Activated CD8-positive, alpha-beta memory T cell treated with anti-CD3 and anti-CD28 coated beads for 1 hour (primary cell): ENCODE measurements at places on chromosomes 13 and 19.

DNA sequence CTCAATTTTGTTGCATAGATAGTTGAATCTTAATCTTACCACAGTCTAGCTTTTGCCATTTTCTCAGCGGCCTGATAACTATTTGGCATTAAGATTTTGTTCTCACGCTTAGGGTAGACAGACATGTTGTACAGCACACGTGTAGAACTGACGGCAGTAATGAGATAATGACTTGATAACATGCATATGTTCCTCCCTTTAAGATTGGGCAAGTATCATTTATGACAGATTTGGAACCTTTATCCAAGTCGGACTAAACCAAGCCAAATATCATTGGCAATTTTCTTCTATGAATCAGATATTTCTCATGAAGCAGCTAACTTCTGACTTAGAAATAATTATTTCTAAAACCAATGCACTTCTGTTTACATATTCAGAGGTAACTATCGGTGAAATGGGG lies 205.5 kb downstream of the NDFIP2 start:
- no peak for DNase-seq

DNA sequence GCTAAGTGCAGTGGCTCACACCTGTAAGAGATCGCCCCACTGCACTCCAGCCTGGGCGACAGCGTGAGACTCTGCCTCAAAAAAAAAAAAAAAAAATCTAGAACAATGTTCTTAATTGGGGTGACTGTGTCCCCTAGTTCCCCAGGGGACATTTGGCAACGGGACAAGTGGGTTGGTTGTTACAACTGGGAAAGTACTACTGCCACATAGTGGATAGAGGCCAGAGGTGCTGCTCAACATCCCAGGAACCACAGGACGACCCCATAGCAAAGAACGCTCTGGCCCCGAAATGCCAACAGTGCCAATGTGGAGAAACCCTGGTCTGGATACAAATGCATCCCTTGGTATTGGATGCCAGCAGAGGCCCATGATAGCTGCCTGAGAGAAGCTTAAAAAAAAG lies 11.8 kb downstream of the NLRP12 start:
- DNase-seq: no peak

- no peak for DNase-seq
Measured at GRCh38 chr19:11479090-11479897, 1.6 kb downstream of the ELAVL3 start.

DNA sequence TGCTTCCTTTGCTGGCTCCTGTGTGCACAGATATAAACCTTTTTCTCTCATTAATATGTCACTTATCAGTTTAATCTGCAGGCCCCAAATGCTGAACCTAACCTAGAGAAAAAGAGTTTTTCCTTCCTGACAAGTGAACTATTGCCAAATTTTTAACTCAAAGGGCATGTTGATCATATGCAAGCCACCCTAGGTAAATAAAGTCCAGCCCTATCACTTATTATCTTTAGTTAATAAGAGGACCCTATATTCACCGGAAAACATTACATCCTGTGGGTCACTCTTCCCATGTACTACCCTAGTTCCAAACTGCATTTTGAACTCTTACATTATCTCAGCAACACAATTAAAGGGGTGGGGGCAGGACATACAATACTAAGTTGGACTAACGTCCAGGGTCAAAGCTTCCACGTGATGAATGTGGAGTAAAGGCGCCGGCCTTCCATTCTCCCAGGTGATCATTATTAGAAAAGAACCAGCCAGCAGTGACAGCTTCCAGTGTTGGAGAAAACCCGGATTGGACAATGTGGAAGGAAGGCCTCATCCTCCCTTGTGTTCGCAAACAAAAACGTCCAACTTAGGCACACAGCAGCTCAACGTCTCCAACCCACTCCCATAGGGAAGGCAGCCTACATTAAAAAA lies 86.6 kb downstream of the STK24 start:
- DNase-seq: no peak

DNA sequence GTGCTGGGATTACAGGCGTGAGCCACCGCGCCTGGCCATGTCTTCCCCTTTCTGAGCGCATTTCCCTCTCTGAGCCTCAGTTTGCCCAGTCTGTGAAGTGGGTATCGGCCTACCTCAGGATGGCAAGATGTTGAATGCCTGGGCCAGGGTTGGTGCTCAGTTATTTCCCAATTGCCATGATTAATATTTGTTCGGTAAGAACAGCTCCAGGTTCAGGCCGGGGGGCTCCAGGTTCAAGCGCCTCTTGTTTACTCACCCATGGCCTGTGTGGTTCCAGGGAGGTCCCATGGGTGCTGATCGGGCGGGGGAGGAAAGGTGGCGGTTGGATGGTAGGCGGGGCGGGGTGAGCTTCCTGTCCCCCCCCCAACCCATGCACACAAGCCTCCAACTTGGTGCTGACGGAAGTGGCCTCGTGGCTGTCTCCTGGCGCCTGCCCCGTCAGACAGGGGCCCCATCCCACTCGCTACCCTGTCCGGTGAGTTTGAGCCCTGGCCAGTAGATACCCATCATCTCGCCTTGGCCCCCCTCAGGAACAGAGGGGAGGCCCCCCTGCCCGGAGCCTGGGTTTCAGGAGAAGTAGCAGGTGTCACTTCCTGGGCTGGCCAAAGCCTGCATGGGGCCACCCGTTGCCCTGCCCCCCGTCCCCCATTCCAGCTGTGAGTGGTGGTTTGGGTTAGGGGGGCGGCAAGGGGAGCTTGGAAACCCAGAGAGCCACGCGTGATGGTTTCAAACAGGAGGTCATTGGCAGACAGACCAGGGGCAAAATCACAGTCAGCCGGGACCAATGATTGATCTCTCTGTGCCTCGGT lies at the start of gene FCHO1:
Gene FCHO1 (plus strand): TSS at position 375 of the 809 bp plus-strand sequence. CDS start 3,688 bp downstream, outside the sequence.
- DNase-seq: peak; percentile 71

DNA sequence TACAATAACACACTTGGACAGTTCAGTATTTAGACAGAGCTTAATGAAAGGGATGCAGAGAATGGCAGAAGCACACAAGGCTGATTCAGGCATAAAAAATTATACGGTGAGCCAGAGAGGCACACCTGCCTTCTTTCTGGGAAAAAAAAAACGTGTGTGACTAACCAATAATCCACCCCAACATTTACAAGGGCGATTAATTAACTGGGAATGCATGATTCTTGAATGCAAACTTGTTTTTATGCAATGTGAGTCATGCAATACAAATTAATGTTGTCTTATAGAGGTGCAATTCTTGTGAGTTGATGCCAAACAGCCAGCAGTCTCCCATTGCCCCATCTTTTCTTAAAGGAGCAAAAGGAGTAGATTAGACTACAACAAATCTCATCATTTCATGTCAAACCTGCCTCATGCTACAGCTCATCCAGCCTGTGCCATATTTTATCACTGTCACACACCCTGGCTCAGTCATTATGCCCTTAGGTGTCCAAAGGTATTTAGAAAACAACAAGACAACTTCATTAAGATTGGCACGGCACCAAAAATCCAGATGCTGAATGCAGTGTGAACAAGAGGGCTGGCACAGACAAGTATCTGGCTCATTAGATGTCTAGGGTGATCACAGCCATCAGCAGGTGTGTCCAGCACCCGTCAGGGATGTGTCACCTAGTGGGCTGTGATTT lies 721.1 kb downstream of the EFNB2 start:
- no peak for DNase-seq

DNA sequence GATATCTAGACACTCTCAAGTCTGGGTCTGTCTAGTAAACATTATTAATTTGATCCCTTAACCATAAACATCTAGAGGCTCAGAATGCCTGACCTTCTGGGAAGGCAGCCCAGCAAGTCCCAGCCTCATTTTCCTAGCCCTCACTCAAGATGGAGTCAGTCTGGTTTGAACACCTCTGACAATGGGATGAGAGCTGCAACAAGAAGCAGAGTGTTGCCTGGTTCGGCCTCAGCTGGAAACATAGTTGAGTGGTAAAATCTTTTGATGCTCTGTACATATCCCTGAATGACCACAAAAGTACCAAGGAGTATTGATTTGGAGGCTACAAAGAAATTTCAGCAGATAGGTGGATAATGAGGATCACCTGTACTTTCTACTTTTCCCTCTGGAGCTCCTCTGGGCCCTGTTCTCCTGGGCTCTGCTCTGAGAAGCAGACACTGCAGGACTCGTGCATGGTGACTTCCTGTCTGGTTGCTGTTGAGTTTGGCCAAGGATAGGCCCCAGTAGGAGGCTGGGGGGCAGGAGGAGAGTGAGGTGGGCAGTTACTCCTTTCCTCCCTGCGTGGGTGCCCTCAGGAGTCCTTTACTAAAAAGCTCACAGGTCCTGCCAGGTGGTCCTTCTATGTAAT lies 68.4 kb upstream of the SLC15A1 start:
- DNase-seq: no peak

DNA sequence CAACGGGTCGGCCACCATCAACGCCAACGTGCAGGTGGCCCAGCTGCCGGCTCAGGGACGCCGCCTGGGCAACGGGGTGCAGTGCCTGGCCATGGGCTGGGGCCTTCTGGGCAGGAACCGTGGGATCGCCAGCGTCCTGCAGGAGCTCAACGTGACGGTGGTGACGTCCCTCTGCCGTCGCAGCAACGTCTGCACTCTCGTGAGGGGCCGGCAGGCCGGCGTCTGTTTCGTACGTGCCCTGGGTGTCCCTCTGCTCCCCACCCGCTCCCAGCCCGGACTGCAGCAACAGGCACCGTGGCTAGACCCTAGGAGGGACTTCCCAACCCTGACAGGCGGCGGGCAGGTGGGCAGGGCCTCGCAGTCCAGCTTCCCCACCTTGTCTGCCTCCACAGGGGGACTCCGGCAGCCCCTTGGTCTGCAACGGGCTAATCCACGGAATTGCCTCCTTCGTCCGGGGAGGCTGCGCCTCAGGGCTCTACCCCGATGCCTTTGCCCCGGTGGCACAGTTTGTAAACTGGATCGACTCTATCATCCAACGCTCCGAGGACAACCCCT lies 3.5 kb downstream of the ELANE start:
- no peak for DNase-seq

- DNase-seq: no peak
Measured at GRCh38 chr19:33860312-33861090, 63.8 kb downstream of the KCTD15 start.

DNA sequence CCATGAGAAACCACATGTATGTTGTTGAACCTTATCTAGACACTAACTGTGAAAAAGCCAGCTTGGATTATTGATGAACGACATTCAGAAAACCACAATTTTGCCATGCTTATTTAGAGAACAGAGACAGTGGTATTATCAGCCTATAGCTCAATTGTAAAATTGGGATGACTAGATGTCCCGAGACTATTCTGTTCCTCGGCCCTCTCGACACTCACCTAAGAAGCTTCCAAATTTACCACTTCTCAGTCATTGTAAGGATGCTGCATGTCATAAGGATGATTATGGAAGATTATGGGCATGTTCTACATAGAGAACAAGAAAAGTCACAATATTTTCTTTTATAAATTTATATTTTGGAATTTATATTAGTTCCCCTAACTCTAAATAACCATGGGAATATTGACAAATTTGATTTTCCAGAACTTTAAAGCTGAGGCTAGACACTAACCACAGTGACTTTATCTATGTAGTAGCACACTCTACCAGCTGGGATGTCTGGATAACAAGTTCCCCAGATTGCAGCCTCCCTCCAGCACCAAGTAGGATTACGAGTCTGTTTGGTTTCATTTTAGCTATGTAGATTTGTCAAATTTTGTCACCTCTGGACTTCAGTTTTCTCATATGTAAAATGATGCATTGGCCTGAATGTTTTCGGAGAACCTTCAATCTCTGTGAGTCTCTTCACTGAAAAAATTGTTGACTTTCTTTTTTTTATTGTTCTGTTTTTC lies 513.6 kb downstream of the IRS2 start:
- no peak for DNase-seq

DNA sequence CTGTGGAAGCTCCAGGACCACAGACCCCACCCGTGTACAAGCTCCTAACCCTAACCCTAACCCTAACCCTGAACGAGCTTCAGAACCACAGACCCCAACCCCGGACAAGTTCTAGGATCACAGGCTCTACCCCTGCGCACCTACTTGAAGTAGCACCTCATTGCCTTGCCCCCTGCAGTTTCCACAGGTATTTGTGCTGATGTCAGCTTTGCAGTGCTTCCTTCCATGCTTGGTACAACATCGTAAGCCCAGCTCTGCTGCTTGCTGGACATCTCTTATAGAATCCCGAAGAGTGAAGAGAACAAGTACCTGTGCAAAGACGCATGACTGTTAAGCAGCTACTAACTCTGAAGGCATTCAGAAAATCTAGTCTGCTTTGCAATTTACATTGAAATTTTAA lies 20.7 kb upstream of the CDC16 start:
- no peak for DNase-seq

GRCh38 chr13:87376081-87376480 lies 295.1 kb upstream of the SLITRK5 start:
- DNase-seq: no peak

DNA sequence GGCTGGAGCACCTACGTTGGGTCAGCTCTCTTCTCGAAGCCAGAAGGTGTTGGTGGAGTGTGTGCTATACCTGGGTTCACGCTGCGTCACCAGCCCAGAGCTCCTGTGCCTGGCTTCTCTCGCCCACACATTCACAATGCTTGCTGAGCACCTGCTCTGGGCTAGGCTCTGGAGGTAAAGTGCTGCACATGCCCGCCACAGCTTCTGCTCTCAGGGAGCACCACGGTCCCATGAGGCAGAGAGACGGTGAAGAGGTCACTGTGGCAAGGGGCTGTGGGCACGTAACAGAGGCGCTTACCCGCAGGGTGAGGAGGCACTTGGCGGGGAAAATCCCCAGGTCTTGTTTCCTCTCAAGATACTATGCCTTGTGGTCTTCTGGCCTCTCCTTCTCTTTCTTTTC lies 174.2 kb downstream of the TEX29 start:
- no peak for DNase-seq

DNA sequence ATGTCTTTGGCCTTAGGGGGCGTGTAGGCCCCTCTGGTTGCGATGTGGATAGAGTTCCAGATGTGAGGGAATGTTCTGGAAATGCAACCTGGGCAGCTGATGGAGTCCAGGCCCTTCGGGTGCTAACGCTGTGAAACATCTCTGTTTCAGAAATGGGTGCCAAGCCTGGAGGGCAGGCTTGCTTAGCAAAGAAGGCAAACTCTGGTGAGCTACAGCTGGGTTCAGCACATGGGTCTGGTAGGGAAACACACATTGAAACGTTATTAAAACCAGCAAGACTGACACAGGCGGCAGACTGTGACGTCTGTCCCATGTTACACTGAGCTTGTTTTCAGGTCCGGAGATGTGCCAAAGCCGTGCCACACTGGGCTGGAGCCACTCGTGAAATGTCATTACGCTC lies 8.6 kb upstream of the CDC16 start:
- no peak for DNase-seq

GRCh38 chr13:32214071-32214470 lies 101.1 kb downstream of the ZAR1L start:
- DNase-seq: no peak

DNA sequence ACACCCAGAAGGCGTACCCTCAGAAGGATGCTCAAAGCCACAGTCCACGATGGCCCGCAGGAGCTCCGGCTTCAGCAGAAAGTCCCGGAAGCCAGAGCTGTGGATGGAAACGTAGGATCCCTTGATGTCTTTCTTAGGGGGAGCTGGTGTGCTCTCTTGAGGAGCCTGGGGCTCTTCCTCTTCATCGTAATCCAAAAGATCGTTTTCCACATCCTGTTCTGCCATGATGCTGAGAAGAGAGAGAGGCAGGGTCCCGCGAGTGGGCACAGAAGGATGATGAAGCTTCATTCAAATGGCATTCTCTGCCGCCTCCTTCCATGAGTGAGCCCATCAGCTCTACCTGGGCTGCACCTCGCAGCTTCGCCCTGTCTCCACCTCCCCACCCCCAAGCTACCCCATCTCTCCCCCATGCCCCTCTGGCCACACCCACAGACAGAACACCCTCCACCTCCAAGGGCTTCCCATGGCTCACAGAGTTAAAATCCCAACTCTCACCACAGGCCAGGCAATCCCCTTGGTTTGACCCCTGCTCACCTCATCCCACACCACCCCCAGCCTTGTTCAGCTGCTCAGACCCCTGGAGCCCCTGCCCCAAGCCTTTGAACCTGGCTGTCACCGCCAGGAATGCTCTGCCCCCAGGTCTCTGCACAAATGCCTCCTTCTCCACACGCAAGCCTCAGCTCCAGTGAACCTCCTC lies 6.0 kb downstream of the DDX39A start:
- no peak for DNase-seq
